Activated CD4-positive, CD25-positive, alpha-beta regulatory T cell (primary cell): ENCODE measurements at places on chromosomes 2 and 18.

GRCh38 chr18:6741786-6742185, 12.3 kb downstream of the ARHGAP28 start:
- DNase-seq: no peak

DNA sequence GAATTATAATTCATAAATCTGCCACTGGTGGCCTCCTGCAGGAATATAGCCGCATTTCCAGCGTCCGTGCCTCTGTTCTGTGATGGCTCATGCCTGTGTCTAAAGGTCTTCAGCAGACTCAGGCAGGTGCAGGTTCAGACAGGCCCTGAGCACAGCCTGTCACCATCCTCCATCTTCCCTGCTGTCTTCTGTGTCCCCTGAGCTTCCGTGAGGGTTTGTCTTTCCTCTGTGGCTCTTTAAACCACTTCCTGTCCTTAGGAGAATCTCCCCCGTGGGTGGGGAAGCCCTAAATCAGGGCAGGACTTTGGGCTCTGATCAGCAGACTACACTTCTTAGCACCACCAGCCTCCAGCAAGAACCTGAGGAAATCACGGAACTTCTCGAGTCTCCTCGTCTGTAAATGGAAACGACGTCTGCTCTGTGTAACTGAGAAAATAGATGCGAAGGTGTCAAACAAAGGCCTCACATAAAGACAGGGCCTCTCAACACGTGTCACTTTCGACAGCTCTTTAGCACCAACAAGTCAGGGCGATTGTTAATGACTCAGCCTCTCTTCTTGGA, 24.1 kb upstream of the NFATC1 start:
- no peak for DNase-seq

- no peak for DNase-seq
Measured at GRCh38 chr18:80171054-80171872, 62.2 kb downstream of the ADNP2 start.

- no peak for DNase-seq
Measured at GRCh38 chr2:12320991-12321641, 395.6 kb upstream of the TRIB2 start.

- DNase-seq: no peak
Measured at GRCh38 chr2:8837795-8838140, 355 bp upstream of the KIDINS220 start.

DNA sequence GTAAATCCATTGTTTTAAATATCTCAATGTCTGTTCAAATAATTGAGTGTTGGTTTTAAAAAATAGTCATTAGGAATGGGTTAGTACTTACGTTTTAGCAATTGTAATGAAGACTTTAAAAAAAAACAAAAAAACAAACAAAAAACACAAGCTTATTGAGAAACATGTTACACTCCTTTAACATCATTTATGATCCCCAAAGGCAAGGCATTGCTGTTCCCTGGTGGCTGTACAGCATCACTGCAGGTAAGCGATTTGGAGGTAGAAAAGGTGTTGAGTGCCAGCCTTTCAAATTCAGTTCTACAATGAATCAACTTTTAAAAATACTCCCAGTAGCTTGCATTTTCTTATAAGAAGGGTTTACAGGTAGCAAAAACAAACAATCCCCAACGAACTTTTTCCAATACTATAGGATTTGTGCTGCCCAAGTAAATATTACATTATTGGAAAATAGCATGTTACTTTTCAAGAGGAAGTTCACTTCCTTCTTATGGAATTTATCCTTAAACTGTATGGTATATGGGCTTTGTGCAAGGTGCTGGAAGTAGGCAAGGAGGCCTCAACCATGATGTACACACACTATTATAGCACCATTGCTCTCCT, 27.5 kb downstream of the CNRIP1 start:
- DNase-seq: no peak

DNA sequence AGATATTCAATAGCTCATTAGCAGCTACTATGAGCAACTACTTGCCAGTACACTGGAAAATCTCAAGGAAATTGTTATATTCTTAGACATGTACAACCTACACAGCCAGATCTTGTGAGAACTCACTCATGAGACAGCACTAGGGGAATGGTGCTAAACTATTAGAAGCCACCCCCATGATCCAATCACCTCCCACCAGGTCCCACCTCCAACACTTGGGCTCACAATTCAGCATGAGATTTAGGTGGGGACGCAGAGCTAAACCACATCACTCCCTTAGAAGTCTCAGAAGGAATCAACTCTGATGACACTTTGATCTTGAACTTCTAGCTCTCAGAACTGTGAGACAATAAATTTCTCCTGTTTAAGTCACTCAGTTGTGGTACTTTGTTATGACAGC, 418.3 kb upstream of the SPHKAP start:
- no peak for DNase-seq

- DNase-seq: no peak
Measured at GRCh38 chr18:10374636-10375293, 79.7 kb upstream of the APCDD1 start.

DNA sequence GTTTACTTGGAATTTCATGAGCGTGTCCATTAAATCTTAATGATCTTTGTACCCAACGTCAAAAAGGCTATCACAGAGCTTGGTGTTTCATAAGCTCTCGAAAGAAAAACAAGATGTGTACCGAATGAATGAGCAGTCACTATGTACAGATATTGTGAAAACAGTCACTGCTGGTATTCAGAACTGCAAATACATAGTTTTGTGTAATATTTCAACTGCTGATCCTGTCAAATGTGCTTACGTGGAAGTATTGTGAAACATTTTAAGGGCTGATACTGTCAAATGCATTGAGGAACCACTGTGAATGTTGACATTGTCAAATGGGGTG, 184.2 kb upstream of the KLHL29 start:
- DNase-seq: no peak

DNA sequence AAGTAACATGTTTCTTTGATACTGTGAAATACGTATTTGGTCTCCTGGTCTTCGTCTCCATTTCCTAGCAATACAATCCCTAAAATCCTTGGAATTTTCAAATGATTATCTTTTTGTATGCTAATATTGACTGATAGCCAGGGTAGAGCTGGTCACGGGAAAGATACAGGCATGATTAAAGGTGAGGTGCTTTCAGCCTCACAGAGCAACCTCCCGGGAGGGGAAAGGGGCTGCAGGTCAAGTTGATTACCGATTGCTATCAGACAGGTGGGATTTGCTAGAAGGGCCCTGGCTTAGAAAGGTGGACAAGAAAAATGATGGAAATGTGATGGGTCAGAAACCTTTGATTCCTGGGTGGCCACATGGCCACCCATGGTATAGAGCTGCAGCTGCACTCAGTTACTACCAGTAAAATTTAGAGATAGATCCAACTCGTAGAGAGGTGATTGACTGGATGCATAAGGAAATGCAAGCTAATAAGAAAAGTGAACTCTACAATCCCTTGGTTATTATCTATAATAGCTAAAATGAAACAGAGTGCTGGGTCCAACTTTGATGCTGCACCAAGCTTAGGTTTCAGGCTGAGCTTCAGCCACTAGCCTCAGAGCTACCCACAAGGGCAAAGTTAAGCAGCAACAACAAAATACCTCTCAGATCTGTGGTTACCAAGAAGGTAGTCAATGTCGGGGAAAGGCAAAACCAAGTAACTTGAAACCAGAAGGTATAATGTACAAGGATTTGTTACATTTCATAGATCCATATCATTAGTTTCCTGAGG, 15.3 kb downstream of the YPEL5 start:
- no peak for DNase-seq

- no peak for DNase-seq
Measured at GRCh38 chr2:6474161-6475140, 391.3 kb downstream of the CMPK2 start.

- no peak for DNase-seq
Measured at GRCh38 chr18:68721681-68722583, 7.0 kb upstream of the TMX3 start.

DNA sequence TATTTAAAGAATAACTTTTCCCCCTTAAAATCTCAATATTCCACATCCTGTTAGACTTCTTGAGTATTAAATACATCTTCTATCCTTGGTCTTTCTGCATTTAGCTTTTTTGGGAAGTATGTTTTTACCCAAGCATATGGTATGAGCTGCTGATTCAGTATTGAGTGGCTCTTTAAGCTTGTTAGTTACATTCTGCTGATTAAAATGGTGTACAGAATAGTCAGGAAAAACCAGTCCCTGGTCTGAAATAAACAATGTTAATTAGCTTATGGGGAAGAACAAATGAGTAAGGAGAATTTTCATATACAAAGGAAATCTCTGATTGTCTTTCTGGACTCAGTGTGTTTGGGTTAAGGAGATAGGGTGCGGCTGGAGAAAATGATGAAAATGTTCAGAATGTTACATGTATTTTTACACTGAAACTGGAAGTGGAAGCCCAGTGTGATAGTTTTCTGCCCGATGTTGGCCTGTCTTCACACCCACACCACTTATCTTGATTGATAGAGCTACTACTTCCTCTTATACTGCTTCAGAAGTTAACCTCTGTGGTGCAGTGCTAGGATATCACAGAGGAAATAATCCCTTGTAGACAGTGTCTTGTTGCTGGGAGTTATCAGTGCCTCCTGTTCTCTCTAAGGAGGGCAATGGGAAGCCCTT, 84.0 kb downstream of the MSH2 start:
- DNase-seq: no peak

- DNase-seq: no peak
Measured at GRCh38 chr18:68447286-68447685, 267.6 kb downstream of the TMX3 start.

GRCh38 chr18:71784777-71785176, 759.4 kb downstream of the CBLN2 start:
- DNase-seq: no peak

- DNase-seq: no peak
Measured at GRCh38 chr18:21598726-21599584, 1.5 kb downstream of the ESCO1 start.

- no peak for DNase-seq
Measured at GRCh38 chr2:122363885-122364284, 608.4 kb downstream of the TSN start.

- DNase-seq: no peak
Measured at GRCh38 chr18:9992300-9992972, 78.6 kb downstream of the VAPA start.

DNA sequence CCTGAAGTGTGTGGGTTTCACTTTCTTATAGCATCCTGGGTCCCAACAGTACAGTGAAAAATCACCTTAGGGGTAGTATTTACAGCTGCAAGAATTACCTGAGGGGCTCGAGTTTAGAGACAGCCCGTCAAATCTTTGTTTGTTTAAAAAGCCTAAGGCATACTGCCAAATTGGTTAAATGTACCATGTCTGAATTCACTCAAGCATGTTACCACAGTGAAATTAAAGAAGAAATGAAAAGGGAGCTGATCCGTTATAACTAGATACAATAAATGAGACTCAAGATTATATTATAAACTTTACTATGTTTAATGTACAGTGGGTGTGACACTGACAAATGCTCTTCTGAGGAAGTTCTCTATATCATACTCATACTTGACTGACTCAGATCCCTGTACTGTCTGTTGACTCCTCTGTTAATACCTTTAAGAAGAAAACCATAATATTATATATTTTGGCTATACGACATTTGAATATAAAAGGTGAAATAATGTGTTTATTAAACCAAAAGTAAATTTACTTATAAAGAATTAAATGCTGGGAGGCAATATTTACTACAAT, 107.3 kb downstream of the TMEFF2 start:
- DNase-seq: no peak
